ENCODE measurements at places on chromosomes 6 and 20.
A peak's percentile ranks its signal among the peaks of the same experiment; 100 is the strongest.

GRCh38 chr20:29690274-29690673 lies 1567.2 kb upstream of the DEFB115 start:
- DNase-seq: no peak

GRCh38 chr6:99603421-99604165 lies 3.0 kb upstream of the PRDM13 start:
- no peak for DNase-seq

- DNase-seq: peak; percentile 27
Observed at GRCh38 chr6:41531591-41532582, 14.3 kb upstream of the FOXP4 start.

DNA sequence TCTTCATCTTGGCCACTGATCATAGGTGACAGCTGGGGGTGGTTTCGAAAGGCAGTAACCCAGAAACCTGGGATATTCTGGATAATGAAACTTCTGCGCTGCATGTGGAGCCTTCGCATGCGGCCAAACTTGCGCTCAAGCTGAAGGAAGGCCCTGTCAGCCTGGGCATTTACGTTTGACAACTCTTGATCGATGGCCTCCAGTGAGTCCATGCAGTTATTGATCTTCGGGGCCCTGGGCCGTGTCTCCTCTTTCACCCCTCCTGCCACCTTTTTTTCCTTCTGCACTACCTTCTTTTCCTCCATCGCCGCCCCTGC lies 729 bp downstream of the TSPYL4 start:
- DNase-seq: no peak

DNA sequence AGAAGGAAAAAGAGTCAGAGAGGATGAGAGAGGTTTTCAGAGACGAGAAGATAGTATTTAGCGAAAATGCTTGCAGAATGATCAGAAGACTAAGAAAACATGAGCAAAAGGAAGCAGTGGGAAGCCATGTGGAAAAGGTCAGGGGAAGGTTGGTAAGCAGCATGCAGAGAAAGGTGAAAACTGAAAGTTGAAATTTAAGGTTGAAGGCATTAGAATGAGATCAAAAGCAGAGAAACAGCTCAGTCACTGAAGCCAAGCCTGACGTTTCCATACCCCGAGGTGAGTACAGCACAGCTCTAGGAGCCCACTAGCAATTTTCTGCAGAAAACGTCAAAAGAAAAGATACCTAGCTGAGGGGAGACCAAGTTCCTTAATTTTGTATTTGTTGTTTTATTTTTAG lies 19.1 kb upstream of the TFB1M start:
- no peak for DNase-seq

DNA sequence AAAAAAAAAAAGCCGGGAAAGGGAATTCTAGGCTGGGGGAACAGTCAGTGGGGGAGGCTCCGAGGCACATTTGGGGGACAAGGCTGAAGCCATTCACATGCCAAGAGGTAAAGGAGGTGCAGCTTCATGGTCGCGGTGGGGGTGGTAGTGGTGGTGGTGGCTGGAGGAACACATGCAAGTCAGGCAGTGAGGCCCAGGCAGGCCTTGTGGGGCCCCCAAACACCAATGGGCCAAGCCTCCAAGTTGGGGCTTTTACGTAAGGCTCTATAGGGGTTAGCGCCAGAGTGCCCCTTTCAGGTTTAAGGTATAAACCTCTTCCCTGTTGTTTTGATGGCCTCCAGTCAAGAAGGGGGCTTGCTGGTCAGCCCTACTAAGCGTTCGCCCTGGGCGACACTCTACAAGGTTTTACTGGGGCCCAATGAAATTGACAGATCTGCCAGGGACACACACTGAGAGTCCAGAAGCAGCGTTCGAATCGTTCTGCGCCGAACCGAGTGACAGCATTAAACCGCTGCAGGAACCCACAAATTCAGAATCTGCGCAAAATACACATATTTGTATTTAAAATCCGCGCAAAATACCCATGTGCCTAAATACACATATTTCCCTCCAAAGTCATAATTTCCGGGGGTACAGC lies 818 bp upstream of the AP5S1 start:
- no peak for DNase-seq

DNA sequence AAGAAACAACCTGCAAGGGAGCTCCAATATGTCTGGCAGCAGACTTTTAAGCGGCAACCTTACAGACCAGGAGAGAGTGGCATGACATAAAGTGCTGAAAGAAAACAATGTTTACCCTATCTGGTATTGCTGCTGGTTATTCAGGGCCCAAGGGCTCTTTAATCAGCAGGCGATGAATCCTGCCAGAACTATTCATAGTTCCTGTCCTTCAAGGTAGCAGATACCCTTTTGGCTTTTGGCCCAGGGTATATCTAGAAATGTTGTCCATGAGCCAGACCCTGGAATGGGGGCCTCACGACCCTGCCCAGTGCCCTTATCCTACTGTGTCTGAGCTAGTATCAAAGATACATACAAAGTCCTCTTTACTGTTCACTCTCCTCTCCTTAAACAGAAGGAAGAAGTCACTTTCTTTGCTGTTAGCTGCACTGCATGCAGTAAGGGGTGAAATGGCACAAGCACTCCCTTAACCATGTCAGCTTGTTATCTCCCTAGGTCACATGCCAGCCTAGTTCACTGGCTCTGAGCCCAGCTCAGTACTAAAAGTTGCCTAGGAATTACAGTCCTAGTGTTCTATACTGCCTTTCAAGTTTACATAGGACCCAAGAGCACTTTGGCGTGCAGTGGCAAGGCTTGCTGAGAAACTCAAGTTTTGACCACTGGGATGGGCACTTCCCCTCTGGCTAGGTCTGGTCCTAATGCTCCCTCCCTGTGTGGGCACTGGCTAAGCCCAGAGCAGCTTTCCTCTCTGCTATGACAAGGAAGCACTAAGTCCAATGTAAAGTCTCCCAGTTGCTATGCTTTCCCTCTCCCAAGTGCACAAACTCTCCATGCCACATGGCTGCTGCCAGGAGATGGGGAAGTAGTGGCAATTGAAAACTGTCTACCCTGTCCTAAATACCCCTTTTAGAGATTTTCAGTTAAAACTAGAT lies 122.0 kb downstream of the HTR1B start:
- DNase-seq: no peak

DNA sequence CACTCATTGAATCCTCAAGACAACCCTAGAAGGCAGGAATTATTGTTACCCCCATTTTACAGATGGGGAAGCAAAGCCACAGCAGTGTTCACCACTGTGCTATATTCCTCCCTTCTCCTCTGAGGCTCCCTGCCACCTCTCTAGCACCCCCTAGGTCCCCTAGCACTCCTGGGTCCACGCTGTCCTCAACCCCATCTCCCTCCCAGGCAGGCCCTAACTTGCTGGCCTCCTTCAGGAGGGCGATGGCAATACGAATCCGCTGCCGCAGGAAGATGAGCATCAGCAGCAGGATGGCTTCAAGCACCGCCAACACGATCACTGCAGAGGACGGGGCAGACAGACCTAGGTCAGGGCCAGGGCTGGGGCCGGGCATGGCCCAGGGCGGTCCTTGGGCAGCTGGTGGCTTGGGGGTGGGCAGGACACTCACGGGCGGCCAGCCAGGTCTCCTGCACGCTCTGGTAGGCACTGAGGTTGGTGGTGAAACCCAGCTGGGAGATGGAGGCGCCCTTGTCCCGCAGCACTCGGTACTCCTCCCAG lies 7.8 kb upstream of the NEU1 start:
- no peak for DNase-seq

- DNase-seq: peak; percentile 18
Observed at GRCh38 chr6:150016324-150017185, 8.8 kb downstream of the RAET1L start.

GRCh38 chr6:132648356-132648755 lies 10.6 kb downstream of the TAAR1 start:
- DNase-seq: no peak

- no peak for DNase-seq
Observed at GRCh38 chr20:43838703-43839060, 76.0 kb upstream of the TOX2 start.

DNA sequence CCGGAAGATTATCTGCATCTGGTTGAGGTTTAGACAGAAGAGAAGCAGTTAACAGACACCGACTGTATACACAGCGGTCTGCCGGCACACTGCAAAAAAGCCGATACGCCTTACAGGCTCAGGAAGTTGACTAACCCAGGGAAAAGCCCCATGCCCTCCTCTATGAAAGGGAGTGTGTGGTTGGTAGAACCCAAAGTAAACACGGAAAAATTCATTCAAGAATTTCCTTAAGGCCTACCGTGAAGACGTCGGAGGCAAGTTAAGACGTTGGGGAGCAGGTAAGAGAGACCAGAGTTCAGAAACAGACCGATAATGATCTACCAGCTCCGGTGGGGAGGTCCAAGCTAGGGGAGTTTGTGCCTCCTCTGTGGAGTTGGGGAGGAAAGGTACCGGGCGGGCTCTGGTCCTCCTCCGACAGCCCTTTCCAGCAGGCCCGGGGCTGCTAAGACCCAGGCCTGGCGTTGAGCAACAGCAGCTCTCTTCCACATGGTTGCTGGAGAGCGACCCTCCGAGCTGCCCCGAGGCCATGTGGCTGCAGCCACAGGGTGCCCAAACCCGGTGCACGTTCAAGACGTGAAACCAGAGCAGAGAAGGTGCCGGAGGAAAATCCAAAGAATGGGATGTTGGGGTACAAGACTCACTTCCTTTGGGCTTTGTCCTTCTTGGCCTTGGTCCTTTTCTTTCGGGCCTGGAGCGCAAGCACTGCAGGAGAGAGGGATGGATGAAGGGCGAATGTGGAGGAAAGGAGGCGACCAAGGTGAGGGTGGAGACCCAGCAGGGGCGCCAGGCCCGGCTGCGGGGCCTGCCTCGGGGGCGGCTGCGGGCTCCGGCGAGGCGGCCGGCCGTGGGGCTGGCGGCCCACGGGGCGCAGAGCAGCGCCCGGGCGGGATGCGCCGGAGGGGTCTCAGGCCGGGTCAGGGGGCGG lies 809 bp downstream of the SRPK1 start:
- DNase-seq: peak; percentile 26

DNA sequence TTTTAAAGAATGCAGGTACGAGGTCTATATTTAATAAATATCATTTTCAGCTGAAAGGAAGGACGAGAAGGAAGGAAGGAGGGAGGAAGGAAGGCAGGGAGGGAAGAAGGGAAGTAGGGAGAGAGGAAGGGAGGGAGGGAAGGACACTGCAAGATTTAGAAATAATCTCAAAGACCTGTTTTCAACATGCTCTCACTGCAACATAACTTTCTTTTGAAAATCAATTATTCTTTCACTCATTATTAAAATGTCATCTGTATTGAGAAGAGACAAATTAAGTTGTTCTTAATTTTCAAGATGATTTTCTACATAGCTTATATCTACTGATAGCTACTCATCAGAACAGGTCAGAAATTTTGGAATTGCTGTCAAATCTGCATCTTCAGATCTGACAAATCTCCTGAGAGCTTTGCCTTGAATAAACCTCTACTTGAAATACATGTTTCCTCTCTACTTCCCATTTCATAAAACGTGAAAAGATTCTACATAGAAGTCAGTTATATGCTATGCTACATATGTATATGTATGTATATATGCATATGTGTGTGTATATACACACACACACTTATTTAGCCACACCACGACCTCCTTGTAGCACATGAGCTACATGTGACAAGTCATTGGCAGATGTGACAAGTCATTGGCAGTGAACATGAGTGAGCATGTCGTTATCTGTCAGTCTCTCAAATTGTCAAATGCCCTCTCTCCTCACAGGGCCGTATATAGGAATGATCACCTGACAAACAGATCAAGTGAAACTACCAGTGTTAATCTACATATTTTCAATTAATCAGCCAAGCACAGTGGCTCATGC lies 241.6 kb downstream of the LY86 start:
- DNase-seq: no peak

GRCh38 chr6:158047127-158047518 lies 65.5 kb downstream of the SYNJ2 start:
- DNase-seq: peak; percentile 13

GRCh38 chr6:142732790-142733189 lies 212.2 kb downstream of the HIVEP2 start:
- DNase-seq: no peak

DNA sequence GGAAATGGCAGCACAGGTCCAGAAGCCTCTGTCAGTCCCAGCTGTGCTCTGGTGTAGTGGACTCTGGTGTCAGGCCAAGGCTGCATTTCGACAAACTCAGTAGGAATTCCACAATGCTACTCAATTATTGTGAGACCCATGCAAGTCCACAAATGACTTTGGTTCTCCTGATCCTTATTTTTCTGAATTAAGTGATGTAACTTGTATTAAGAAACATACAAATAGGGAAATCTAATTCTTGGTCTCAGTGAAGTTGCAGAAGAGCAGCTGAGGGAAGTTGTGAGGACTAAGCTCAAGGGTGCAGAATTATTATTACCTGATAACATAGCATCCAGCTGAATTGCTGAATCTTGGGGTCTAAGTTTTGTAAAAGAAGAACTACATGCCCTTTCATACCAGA lies 116.8 kb downstream of the MAFB start:
- no peak for DNase-seq
